Smooth muscle cell of the pulmonary artery (primary cell): ENCODE measurements at places on chromosomes 13 and 19. TPM values are rescaled to one million over a fixed set of nuclear protein-coding genes. Genes with fewer than 3 reads are reported as not detected.

RRAS gene
- total RNA-seq, result 82.1 and 88.7 TPM in 2 replicates

RASIP1 gene
- 0.52 and 1.0 TPM in 2 replicates for total RNA-seq

IGFL1 gene
- total RNA-seq, result not detected in 2 replicates

KIR2DL3 gene
- total RNA-seq, result not detected in 2 replicates

CACNG8 gene
- 0.20 and 0.76 TPM in 2 replicates for total RNA-seq

F10 gene
- 11.8 and 25.5 TPM in 2 replicates for total RNA-seq

TEKTIP1 gene
- 0.20 TPM in 1 of 2 replicates, not detected in the other for total RNA-seq

AP1M2 gene
- 0.13 TPM in 1 of 2 replicates, not detected in the other for total RNA-seq

ABCA7 gene
- total RNA-seq, result 6.5 and 7.7 TPM in 2 replicates

ACP7 gene
- 0.13 and 11.4 TPM in 2 replicates for total RNA-seq

KCTD4 gene
- 0.20 and 0.66 TPM in 2 replicates for total RNA-seq

GPR183 gene
- total RNA-seq, result 0.07 and 0.13 TPM in 2 replicates

LGI4 gene
- total RNA-seq, result 0.59 and 1.5 TPM in 2 replicates

FCAR gene
- not detected in 2 replicates for total RNA-seq

PLEKHA4 gene
- total RNA-seq, result 21.3 and 22.6 TPM in 2 replicates

IFT88 gene
- total RNA-seq, result 11.6 and 12.3 TPM in 2 replicates

FCGBP gene
- total RNA-seq, result 4.0 and 4.8 TPM in 2 replicates

KIR2DL1 gene
- total RNA-seq, result not detected in 2 replicates

GPC5 gene
- 0.07 and 0.13 TPM in 2 replicates for total RNA-seq

ACER1 gene
- not detected in 2 replicates for total RNA-seq
